Type B pancreatic cell (in vitro differentiated cells): ENCODE measurements at places on chromosomes 7 and 10.

DNA sequence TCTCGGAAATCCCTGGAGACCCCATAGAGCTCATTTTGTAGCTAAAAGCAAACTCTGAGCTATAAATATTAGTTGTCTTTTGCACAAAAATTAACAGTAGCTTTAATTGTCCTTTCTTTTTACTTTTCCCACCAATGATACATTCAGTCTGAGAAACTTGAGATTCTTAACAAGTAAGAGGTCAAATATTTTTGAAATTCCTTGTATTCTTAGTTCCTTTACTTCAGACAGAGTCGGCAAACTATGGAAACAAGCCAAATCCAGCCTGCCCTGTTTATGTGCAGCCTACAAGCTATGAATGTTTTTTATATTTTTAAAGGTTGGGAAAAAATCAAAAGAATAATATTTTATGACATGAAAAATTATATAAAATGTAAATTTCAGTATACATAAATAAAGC lies 146.6 kb downstream of the CTNNA3 start:
- no peak for DNase-seq

DNA sequence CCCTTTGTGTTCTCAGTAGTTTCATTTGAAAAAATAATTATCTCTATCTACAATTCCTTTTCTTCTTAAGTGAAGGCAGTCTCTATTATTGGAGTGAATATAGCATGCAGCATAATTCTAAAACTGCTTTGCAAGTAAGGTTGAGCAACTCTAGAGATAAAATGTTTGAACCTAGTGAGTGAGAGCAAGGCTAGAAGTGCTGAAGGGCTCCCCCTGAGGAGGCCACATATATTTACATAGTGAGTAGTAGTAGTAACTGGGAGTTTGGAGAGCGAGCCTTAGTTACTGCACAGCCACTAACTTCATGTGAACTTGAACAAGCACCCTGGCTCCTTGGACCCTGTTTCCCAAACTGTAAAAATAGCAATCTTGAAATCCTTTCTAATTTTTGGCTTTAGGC lies 141.5 kb upstream of the DKK1 start:
- DNase-seq, result no peak

- DNase-seq, result no peak
Measured at GRCh38 chr7:85392789-85393188, 205.9 kb upstream of the SEMA3D start.

- DNase-seq, result no peak
Measured at GRCh38 chr7:140297192-140297591, 101.1 kb downstream of the SLC37A3 start.

- DNase-seq, result no peak
Measured at GRCh38 chr7:106418526-106418925, 133.7 kb upstream of the NAMPT start.
